ENCODE measurements at places on chromosomes 12 and 14.
A peak's percentile ranks its signal among the peaks of the same experiment; 100 is the strongest.

DNA sequence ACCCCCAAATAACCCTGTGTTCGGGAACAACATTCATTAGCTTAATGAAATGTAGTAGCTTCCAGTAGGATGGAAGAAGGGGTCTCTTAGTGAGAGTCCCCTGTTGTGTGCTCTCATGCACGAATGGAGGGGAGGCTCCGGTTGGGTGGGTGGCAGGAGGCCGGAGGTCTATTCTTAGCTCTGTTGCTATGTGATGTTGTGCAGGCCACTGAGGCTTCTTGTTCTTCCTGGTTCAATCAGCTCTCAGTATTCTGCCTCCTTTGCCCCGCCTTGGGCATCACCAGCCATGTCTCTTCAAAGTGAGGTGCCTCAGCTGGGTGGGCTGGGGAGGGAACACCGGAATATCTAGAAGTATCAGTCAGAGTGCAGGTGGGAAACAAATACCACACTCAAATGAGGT, 50.8 kb downstream of the KCNA1 start:
- no peak for DNase-seq

- no peak for DNase-seq
Measured at GRCh38 chr12:80681287-80681686, 26.1 kb upstream of the MYF6 start.

- DNase-seq, result no peak
Measured at GRCh38 chr14:77407158-77407557, 16.2 kb downstream of the NOXRED1 start.

DNA sequence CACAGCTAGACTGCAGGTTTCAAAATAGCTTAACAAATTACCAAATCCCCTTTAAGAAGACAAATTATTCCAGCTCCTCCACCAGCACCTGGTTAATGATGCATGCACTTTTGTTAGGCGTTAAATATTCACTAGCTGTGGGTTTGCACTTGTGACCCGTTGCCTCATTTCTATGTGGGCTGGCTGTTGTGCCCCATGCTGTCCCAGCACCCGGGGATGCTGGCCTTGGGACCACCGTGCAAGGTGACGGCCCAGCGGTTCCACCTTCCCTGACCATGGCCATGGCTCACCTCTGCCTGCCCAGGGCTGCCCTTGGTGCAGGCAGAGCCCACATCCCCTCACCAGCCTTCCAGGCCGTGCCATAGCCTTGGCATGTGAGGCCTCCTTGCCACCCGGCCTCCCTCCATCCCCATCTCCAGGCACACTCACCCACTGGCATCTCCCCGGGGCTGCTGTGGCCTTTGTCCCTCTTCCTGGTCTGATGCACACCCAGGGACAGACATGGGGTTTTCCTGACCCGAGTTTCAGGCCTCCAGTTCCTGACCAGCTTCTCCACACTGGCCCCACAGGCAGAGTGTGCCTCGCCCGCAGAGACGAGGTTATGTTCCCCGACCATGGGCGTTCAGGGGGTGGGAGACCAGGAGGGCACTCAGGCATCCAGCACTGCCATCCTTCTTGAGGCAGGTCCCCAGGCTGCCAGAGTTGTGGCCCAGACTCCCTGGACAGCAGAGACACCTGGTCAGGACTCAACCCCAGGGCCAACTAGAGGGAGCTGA, 20.3 kb upstream of the C14orf180 start:
- no peak for DNase-seq

- no peak for DNase-seq
Measured at GRCh38 chr12:95358111-95359083, 115.6 kb upstream of the METAP2 start.

DNA sequence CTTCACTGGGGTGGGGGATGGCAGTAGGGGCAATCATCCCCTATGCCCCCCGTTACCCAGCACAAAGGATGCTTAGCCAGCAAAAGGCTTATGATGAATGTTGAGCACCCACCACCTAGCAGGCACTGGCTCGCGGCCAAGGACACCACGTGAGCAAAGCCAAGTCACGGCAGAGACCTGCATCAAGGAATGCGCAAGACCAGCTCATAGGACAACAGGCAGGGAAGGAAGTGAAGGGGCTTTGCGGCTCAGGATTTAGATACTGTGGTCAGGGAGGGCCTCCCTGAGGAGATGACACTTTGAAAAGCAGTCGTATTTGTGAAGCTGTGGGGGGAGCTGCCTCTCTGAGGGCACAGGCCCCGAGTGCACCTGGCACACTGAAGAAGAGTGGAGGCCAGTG, 32.8 kb downstream of the SH2B3 start:
- DNase-seq, result peak; percentile 4

GRCh38 chr12:17661250-17661649, 428.7 kb downstream of the RERGL start:
- DNase-seq, result no peak

- DNase-seq, result no peak
Measured at GRCh38 chr14:90483571-90483974, 86.7 kb downstream of the CALM1 start.

DNA sequence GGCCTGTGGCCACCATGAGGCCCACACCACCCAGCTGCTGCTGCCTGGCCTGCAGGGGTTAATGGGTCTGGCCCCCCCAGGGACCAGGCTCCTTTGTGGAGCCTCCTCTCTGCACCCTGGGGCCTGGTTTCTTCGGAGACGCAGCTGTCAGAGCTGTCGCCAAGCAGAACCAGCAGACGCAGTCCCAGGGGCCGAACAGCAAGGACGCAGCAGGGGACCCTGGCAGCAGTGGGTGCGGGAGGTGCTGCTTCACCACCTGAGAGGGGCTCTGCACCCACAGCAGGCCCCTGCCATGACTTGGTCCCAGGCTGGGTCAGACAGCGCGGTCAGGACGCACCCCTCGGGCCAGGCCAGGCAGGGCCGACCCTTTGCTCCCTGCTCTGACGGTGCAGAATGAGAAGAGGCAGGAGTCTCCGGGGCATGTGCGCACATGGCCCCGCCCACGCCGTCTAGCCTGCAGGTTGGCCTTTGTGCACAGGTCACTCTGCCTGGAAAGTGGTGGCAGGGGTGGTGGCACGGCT, 30.5 kb downstream of the JAG2 start:
- peak; percentile 8 for DNase-seq

DNA sequence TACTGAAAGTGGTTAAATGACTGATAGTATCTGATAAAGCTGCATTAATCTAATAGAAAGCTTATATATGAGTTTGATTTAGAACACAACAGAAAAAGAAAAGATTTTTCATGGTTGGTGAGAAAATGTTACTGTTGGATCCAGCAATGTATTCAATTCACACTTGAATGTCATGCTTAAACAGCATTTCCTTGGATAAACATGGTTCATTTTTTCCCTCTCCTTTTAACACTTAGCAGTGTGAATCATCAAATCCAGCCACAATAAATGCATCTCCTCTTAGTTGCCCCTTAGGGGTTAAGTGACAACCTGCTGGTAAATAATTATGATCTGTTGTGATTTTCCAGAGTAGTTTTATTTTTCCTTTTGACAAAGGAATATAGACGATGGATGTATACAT, 74.9 kb upstream of the GRIP1 start:
- DNase-seq, result no peak

GRCh38 chr12:5038781-5039311, 4.8 kb upstream of the KCNA5 start:
- DNase-seq, result peak; percentile 19

GRCh38 chr12:76455582-76456345, 103.8 kb downstream of the OSBPL8 start:
- peak; percentile 6 for DNase-seq

DNA sequence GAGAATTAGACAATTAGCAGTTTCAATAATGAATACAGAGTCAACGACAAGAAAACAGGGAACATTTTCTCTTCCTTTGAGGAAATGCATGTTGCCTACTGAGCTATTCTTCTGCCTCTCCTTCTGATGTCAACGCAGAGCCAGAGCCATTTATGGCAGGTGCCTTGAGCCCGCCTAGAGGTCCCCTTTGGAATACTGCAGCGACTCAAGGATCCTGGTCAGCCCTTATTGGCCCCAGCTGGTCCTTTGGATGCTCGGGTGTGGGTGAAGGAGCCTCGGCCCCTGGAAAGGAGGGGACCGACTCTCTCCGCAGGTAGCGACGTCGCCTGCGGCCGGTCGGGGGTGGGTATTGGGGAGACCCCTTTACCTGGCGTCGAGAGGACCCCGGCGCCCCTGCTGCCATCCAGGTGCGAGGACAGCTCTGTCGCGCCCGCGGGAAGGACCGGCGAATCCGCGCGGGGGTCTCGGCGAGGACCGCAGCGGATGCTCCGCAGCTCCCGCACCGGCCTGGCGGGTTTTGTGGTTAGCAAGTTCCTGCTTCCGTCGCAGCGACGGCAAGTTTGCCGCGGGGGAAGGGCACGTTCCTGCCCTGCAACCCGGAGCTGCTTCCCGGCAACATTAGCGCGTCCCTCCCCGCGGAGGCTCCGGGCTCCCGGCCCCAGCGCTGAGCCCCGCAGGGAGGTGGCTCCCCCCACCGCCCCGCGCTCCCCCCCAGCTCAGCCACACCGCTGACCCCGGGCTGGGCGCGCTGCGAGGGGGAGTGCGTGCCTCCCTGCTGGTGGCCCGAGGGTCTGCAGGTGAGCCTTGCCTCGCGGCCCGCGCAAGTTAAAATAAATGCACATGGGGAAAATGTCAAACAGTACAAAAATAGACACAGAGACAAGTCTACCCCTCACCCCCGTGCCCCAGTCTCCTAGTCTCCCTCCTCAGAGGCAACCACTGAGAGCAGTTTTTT, at the start of gene MANSC1:
Gene MANSC1, minus strand, starts transcription at position 532 of the 955 bp plus-strand sequence. CDS start 6,928 bp downstream, outside the sequence.
- DNase-seq, result peak; percentile 64
